ENCODE measurements at places on chromosomes 5 and 9. TPM values are rescaled to one million over a fixed set of nuclear protein-coding genes. Genes with fewer than 3 reads are reported as not detected.
A peak's percentile ranks its signal among the peaks of the same experiment; 100 is the strongest.

GRCh38 chr5:69416699-69417098 is 1.8 kb downstream of the MARVELD2 start:
- no peak for DNase-seq

Gene GCNT4
- 2.5 TPM for polyA plus RNA-seq

DNA sequence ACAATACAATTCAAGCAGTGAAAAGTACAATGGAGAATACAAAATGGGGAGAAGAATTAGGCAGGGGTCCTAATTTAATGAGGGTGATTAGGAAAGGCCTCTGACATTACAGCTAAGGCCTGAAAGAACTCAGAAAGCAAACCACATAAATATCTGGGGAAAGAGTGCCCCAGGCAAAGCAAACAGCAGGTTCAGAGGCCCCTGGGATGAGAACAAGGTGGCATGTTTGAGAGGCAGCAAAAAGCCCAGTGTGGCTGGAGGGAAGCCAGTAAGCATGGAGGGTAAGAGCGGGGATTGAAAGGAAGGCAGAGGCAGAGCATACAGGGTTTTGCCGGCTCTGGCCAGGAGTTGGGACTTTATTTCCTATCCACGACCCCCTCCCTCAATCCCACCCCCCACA is 33.4 kb upstream of the VDAC1 start:
- no peak for DNase-seq

DNA sequence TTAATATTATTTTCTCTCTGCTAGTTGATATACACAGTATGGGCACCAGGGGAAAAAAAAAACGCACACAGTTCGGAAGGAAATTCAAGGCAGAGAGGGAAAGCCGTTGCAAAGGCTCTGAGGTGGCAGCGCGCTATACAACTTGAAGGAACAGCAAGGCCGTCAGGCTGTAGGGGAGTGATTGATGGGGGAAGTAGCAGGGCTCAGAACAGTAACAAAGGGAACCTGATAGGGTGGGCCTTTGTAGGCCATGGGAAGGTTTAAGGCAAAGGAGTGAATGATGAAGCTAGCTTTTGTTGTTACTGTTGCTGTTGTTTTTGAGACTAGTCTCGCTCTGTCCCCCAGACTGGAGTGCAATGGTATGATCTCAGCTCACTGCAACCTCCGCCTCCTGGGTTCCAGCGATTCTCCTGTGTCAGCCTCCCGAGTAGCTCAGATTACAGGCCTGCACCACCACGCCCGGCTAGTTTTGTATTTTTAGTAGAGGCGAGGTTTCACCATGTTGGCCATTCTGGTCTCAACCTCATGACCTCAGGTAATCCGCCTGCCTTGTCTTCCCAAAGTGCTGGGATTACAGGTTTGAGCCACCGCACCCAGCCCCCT is 27.0 kb downstream of the AQP7 start:
- DNase-seq, result peak; percentile 71

DNA sequence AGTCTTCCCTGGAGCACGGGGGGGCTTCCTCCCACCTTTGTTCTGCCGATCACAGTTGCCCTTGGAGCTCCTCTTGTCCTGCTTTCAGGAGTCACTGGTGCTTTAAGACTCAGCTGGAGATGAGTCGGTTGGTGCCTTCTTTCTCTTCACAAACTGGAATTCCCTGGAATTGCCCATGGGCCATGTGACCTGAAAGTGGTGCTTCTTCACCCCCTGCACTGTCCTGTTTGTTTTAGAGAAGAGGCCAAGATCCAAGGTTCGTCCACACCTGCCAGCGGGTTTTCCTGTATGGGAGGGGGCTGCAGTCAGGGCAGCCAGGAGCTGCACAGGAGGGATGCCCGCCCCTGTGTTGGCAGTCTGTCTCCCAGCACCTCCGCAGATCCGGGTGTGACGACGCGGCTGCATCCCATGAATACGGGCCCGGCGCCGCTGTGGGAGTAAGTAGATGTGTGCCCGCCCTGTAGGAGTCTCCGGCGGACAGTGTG is 9.5 kb upstream of the MRPS2 start:
- DNase-seq, result no peak
